Tracheal epithelial cell (primary cell): ENCODE measurements at places on chromosomes 4 and X. TPM values are rescaled to one million over a fixed set of nuclear protein-coding genes. Genes with fewer than 3 reads are reported as not detected.

FRAS1 gene
- 5.8 and 6.2 TPM in 2 replicates for total RNA-seq

TCEAL6 gene
- not detected in 2 replicates for total RNA-seq

GLA gene
- total RNA-seq: 13.4 and 29.9 TPM in 2 replicates

ZNF674 gene
- 2.7 and 5.8 TPM in 2 replicates for total RNA-seq

AIFM1 gene
- 11.3 and 15.9 TPM in 2 replicates for total RNA-seq

CD40LG gene
- not detected in 2 replicates for total RNA-seq

PABPC5 gene
- total RNA-seq: 0.24 TPM in 1 of 2 replicates, not detected in the other

P2RY8 gene
- not detected in 2 replicates for total RNA-seq

NDNF gene
- not detected in 2 replicates for total RNA-seq

WNK3 gene
- 1.3 and 1.4 TPM in 2 replicates for total RNA-seq

TMEM47 gene
- total RNA-seq: 12.4 and 25.1 TPM in 2 replicates

GPR34 gene
- total RNA-seq: not detected in 2 replicates

RPA4 gene
- total RNA-seq: 0.21 TPM in 1 of 2 replicates, not detected in the other

TREX2 gene
- total RNA-seq: 2.7 and 3.4 TPM in 2 replicates

TRIML2 gene
- total RNA-seq: 0.72 TPM in 1 of 2 replicates, not detected in the other

TMPRSS11F gene
- 0.85 and 2.7 TPM in 2 replicates for total RNA-seq

BMP3 gene
- under 0.01 TPM in 1 of 2 replicates, not detected in the other for total RNA-seq

NDST3 gene
- 0.24 TPM in 1 of 2 replicates, not detected in the other for total RNA-seq

TMEM129 gene
- total RNA-seq: 46.9 and 47.7 TPM in 2 replicates

GPR82 gene
- not detected in 2 replicates for total RNA-seq
